Activated CD4-positive, CD25-positive, alpha-beta regulatory T cell (primary cell): ENCODE measurements at places on chromosomes 12 and 14.

DNA sequence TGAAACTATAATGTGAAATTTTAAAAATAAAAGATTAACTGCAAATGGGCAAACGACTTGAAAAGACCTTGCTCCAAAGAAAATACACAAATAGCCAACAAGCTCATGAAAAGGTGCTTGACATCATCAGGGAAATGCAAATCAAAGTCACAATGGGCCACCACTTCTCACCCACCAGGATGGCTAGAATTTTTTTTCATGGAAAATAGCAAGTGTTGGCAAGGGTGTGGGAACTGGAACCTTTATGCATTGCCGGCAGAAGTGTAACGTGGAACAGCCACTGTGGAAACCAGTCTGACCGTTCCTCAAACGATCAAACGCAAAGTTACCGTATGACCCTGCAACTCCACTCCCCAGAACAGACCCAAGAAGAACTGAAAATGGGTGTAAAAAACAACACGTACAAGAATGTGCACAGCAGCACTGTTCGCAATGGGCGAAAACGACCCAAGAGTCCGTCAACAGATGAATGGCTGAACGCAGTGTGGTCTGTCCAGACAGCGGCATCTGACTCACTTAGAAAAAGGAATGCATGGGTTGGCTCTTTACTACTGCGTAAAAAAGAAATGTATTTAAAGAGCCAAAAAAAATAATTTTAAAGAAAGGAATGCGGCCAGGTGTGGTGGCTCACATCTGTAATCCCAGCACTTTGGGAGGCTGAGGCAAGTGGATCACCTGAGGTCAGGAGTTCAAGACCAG, 40.2 kb downstream of the SCARB1 start:
- no peak for DNase-seq

- DNase-seq, result no peak
These were observed 131.3 kb upstream of the RAP1B start for GRCh38 chr12:68479261-68479895.

- no peak for DNase-seq
These were observed 49.9 kb downstream of the FUT8 start for GRCh38 chr14:65462411-65462810.

DNA sequence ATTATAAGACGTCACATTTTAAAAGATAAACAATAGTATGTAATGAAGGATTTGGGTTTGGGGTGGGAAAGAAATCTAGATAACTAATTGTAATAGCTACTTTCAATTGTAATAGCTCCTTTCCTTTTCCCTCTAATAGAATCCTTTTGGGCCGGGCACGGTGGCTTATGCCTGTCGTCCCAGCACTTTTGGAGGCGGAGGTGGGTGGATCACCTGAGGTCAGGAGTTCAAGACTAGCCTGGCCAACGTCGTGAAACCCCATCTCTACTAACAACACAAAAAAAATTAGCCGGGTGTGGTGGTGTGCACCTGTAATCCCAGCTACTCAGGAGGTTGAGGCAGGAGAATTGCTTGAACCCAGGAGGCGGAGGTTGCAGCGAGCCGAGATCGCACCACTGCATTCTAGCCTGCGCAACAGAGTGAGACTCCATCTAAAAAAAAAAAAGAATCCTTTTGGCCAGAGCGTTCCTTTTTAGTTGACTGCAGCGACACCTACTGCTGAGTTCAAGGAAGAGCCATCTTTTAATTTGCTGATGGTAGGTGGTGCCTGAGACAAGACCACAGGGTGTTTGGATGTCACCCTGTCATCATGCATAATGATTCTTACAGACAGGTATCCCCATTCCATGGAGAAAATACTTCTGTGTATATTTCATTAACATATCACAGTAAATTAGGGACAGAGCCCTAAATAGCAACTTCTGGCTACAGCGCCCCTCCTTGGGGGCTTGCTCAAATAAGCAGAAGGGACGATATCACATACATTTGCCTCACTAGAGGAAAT, 79.5 kb downstream of the ARMH4 start:
- no peak for DNase-seq

- DNase-seq, result no peak
These were observed 79.8 kb downstream of the PLEKHG3 start for GRCh38 chr14:64784006-64784405.

- DNase-seq, result no peak
These were observed 162.6 kb downstream of the MYRFL start for GRCh38 chr12:69987579-69988091.
